Activated CD8-positive, alpha-beta T cell treated with anti-CD3 and anti-CD28 coated beads, Interleukin-2, amount 10 ng/mL, durations not matched to agents 7 days and 5 days (primary cell): ENCODE measurements at places on chromosomes 2 and 18. TPM values are rescaled to one million over a fixed set of nuclear protein-coding genes. Genes with fewer than 3 reads are reported as not detected.

DNA sequence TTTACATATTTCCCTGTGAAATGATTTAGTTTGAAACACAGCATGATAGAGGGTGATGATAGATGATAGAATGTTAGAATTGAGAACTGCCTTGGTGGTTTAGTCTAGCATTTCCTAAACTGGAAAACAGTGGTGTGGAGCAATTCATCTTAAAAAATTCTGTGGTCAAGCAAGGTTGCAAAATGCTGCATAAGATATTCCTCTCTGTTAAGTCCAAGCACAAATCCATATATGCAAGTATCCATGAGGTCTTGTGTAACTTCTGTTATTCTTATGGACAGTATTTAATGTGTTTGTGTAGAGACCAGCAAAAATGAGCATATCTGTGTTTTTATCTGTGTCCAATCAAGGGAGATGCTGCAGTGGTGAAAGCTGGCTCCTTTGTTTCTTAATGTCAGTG, 30.0 kb downstream of the CPS1 start:
- no peak overlapping the region for H3K27ac ChIP-seq
- no peaks in the 10 kb centered on the region for H3K4me1 ChIP-seq
- no peak overlapping the region for H3K4me3 ChIP-seq

- no peak for DNase-seq
- peaks cover 10% of the 10 kb centered on the region for H3K27me3 ChIP-seq
- H3K4me3 ChIP-seq: no peak overlapping the region
- no peak overlapping the region for H3K27ac ChIP-seq
- H3K36me3 ChIP-seq: no peaks in the 10 kb centered on the region
Observed at GRCh38 chr2:110198016-110198415, 6.8 kb downstream of the NPHP1 start.

DNA sequence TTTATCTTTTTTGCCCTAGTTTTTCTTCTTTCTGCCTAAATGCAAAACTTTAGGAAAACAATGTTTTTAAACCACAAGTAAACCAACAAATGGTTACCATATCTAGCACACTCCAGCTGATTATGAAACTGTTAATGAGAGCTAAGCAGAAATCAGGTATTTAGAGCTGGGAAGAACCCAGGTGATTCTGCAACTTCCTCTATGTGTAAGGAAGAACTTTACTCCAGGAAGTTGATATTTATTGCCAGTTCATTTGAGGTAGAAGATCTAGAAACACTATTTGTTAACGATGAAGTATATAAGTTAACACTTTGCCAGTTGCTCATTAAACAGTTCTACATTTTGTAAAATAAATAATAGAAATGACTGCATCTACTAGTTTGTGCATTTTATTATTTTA, 409.7 kb downstream of the XIRP2 start:
- H3K27me3 ChIP-seq: peaks cover 21% of the 10 kb centered on the region
- H3K27ac ChIP-seq: no peak overlapping the region
- DNase-seq: no peak

DNA sequence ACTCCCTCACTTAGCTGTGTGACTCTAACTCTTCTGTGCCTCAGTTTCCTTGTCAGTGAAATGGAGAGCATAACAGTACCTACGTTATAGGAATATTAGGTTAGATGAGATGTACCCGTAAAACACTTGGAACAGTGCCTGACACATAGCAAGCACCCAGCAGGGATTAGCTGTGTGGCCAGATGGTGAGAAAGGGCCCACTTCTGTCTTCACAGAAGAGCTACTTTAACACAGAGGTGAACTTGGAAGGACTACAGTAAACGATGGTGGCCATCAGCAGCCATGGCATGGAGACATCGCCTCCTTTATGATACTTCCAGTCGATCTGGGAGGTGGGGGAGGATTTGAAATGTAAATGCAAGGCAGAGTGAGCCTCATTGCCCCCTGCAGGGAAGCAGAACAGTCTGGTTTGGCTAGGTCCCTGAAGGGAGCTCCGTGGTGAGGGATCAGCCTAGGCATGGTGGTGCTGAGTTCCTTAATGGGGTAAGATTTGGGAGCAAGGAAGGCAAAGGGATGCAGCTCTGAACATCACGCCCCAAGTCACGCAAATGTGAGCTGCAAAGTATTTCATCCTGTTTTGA, 101.7 kb upstream of the ALPP start:
- H3K27ac ChIP-seq: no peak overlapping the region
- no peak for DNase-seq
- no peaks in the 10 kb centered on the region for H3K27me3 ChIP-seq
- H3K36me3 ChIP-seq: peaks cover 7% of the 10 kb centered on the region

- no peaks in the 10 kb centered on the region for H3K4me1 ChIP-seq
- no peak for DNase-seq
- no peak overlapping the region for H3K4me3 ChIP-seq
- no peaks in the 10 kb centered on the region for H3K27me3 ChIP-seq
Observed at GRCh38 chr2:36556842-36557241, 41.1 kb downstream of the FEZ2 start.

Gene CROCC2
- total RNA-seq: not detected

Gene CENPA
- 55.2 TPM for total RNA-seq

Gene SP3
- 102 TPM for total RNA-seq

Gene GALNT13
- total RNA-seq: 0.55 TPM
